ENCODE measurements at places on chromosomes 2 and 18.
A peak's percentile ranks its signal among the peaks of the same experiment; 100 is the strongest.

GRCh38 chr2:75892490-75892889, 181.8 kb upstream of the GCFC2 start:
- no peak for DNase-seq

- DNase-seq, result no peak
Measured at GRCh38 chr18:79983253-79983652, 5.1 kb downstream of the TXNL4A start.

DNA sequence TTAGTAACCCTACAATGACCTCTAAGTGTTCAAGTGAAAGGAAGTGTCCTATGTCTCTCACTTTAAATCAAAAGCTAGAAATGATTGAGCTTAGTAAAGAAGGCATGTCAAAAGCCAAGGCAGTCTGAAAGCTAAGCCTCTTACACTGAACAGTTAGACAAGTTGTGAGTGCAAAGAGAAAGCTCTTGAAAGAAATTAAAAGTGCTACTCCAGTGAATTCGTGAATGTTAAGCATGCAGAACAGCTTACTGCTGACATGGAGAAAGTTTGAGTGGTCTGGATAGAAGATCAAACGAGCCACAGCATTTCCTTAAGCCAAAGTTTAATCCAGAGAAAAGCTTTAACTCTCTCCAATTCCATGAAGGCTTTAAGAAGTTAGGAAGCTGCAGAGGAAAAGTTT, 373.7 kb downstream of the NR4A2 start:
- no peak for DNase-seq

DNA sequence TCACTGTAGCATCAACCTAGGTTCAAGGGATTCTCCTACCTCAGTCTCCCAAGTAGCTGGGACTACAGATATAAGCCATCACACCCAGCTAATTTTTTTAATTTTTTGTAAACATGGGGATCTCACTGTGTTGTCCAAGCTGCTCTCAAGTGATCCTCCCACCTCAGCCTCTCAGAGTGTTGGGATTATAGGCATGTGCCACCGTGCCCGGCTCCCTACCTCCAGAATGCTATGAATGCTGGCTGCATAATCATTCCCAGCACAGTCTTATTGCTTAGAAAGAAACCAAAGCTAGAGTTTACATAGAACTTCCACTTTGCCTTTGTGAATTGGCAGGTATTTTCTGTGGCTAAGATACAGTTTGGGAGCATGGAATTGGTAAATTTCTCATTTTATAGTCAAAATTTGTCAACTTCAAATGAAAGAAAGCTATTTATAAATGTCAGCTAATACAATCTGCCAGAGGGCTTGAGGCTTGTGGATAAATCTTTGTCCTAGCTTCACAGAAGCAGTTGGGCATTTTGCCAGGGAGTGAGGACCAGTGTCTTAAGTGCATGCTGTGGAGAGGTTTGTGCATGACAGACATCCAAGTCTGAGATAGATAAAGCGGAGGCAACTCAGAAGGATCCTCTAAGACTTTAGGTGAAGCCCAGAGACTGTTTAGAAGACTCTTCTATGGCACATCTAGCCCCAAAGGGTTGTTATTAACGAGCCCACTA, 175.4 kb downstream of the ANTXR1 start:
- DNase-seq, result no peak

DNA sequence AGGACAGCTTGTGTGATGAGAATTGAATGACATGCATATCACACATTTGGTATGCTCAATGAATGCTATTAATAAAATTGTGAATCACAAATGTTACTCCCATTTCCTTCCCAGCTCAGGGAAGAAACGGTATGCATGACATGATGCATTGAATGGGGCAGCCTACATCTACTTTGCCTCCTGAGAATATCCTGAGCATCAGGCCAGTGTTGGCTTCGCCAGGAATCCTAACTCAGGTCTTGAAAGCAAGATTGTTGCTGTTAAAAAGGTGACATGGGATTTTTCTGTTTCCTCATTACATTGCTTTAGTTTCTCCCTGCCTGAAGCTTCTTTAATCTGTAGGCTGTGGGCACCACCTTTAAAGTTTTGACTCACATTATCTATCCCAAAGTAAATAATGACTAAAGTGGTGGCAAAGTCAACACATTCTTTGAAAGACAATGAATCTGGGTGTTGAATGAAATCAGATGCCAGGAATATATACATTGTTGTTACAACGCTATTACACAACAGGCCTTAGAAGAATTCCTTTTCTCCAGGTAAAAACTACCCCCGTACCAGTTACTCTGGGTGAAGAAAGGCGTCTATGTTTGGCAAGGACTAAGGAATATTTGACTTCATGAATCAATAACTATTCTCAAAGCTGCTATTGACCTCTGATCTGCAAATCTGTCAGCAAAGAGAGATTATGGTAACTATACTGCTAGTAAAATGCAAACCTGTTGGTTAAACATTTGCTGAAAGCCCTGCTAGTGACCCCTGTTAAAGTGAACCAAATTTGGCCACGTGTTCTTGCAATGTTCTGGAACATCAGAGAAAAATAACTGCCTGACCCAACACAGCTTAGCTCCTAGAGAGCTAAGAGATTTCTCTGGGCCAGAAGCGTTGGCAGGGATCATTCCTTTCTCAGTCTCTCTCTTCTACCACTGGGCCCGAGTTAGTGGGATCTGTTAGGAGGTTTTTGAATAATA, 30.5 kb upstream of the NEDD4L start:
- no peak for DNase-seq

- DNase-seq, result no peak
Measured at GRCh38 chr2:28239207-28239606, 153.5 kb upstream of the FOSL2 start.

DNA sequence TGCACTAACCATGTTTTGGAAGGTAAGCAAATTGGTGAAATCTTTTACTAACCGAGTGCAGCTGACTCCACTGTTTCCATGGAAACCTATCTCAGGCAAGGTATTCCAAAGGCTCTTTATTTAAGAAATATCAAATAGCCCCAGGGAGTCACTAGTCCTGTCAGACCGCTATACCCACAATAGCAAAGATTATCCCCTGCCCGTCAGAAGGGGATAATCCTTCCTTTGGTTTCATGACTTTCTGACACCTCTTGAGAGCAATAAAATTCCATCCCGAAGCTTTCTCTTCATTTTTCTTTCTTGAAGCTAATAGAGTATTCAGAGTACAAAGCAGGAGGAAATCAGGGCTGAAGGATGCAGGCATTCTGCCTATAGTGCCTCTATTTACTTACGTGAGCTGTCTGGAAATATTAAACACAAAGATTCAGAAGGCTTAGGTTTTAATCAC, 34.7 kb upstream of the MAP2 start:
- DNase-seq, result no peak

- DNase-seq, result no peak
Measured at GRCh38 chr18:32696376-32696775, 76.4 kb downstream of the KLHL14 start.

- no peak for DNase-seq
Measured at GRCh38 chr2:112701052-112701451, 19.8 kb upstream of the NT5DC4 start.

GRCh38 chr18:45373286-45373880, 241.9 kb upstream of the SLC14A2 start:
- DNase-seq, result no peak

DNA sequence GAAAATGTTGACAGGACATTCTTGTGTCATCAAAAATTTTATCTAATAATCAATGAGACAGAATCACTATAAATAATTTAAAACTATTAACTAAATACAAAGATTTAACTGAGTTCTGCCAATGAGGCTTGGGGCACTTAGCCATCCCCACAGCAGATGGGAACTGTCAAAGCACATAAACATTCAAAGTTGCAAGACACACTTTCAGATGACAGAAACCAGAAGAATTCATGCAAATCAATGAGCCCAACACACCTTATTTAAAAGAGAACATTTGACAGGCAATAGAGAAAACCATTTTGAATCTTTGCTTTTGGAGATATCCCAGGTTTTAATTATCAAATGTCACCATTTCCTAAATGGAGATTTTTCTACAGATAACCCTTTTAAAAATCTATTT, 566.2 kb downstream of the IRS1 start:
- DNase-seq, result no peak

GRCh38 chr2:69948032-69948962, 13.1 kb downstream of the ASPRV1 start:
- no peak for DNase-seq

GRCh38 chr2:138428710-138429440, 72.7 kb upstream of the SPOPL start:
- DNase-seq, result no peak

DNA sequence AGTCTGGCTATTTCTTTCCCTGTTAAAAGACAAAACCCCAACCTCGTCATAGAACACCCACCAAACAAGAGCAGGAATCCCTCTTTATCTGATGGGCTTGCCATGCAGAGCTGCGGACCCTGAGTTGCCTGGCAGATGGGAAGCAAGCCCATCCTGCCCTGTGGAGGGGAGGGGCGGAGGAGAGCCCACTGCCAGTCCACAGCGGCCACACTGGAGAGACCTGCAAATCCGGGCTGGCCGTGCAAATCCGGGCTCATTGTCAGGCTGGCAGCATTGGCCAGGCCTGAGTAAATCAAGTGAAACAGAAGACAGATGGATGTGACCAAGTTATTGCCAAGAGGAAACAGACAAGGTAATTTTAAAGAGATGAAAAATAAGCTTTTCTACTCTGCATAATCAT, 22.0 kb downstream of the MYL12B start:
- no peak for DNase-seq

GRCh38 chr2:239365782-239366435, 34.9 kb downstream of the HDAC4 start:
- no peak for DNase-seq

DNA sequence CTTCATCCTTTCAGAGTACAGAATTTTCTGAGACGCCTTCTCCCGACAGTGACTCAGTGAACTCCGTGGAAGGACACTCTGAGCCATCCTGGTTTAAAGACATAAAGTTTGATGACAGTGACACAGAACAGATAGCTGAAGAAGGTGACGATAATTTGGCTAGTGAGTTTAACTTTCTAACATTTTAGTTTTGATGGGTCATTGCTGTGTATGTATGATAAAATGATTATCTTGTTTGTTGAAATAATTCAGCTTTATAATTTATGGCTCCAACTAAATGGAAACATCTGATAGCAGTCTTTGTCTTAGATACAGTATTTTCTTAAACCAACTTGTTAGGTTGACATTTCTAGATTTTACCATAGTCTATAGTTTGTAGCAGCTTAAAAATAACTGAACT, 38.1 kb downstream of the PIKFYVE start:
- DNase-seq, result no peak

DNA sequence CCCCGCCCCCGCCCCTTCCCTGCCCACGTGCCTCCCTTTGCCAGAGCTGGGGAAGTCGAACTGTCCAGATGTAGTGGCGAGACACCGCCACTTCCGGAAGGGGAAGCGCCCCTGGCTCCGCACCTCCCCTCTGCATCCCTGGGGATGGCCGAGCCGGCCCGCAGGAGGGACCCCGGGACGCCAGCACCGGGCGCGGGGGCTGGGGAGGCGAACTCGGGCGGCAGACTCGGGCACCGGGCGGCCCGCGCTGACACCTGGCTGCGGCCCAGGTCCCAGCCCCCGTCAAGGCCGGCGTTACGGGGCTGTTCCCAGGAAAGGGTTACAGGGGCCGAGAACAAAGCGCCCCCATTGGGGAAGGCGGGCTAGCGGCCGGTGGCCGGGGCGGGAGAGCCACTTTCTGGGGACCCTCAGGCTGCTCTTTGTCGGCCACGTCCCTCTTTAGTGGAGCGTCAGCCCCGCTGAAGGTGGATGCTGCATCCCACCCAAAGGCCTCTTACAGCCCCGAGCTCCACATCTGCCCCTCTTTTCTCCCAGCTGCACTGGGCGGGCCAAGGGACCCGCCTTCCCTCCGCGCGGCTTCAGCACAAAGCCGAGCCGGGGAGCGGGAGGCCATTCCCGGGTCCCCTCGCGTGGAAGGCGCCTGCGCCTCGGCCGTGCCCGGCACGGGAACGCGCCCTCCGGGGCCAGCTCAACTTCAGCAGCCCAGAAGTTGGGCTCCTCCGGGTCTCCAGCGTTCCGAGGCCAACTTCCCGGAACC, 1.3 kb downstream of the SDC1 start:
- peak; percentile 22 for DNase-seq

GRCh38 chr2:235614176-235614860, 120.5 kb downstream of the AGAP1 start:
- DNase-seq, result peak; percentile 85

DNA sequence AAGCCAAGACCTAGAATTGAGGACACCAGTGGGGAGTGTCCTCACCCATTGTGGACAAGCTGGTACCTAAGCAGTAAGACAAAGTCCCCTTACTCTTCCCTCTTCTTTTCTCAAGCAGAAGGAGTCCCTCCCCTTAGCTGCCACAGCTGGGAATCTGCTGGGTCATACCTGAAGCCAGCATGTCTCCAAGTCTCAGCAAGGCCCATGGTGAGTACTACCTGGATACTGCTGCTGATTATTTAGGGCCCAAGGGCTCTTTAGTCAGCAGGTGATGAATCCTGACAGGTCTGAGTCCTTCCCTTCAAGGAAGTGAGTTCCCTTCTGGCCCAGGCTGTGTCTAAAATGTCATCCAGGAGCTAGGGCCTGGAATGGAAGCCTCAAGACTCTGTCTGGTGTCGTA, 198.6 kb upstream of the STK17B start:
- DNase-seq, result no peak

DNA sequence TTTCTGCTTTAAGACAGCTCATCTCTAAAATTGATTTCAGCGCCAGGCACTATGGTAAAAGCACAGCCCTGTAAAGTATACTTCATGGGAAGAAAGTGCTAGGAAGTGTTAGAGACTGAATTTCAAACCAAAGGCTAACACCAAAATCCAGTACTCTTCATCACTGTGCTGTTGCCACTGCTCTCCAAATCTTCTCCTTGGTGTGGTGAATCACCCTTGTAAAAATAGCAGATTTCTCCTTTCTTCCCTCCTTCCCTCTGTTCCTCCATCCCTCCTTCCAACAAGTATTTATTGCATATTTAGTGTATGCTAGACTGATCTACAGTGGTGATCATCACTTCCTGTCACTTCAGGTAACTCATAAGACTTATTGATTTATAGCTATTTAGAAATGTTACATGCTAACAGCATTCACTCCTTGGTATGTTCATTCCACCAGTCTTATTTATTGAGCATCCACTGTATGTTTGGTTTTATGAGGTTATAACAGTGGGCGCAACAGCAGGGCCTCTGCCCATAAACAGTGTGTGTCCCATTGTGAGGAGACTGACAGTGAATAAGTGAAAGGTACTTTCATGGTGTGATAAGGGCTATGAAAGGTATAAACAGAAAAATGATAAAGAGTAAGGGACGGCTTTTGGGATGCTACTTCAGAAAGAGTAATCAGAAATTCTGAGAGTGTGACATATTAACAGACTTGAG, 20.0 kb downstream of the KDM3A start:
- DNase-seq, result no peak

DNA sequence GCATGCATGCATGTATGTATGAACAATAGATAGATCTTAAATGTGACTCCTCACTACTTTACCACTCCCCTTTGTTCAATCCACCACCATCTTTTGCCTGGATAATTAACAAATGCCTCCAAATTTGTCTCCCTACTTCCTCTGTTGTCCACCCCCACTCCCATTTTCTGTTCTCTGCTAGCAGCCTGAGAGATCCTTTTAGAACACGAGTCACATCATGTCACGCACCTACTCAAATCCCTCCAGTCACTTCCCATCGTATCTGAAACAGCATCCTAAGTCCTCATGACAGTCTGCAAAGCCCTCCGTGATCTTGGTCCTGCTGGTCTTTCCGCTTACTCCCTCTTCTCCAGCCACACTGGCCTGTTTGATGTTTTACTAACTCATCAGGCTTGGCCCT, 527.3 kb downstream of the EPHA4 start:
- DNase-seq, result no peak

Data from DMS 273 treated with DMSO at 0.1 percent for 48 hours (cell line).